Fibroblast of the aortic adventitia (primary cell): ENCODE measurements at places on chromosomes 2 and 18. TPM values are rescaled to one million over a fixed set of nuclear protein-coding genes. Genes with fewer than 3 reads are reported as not detected.

- DNase-seq: no peak
These were observed 17.6 kb downstream of the TMEM177 start for GRCh38 chr2:119696494-119697030.

DNA sequence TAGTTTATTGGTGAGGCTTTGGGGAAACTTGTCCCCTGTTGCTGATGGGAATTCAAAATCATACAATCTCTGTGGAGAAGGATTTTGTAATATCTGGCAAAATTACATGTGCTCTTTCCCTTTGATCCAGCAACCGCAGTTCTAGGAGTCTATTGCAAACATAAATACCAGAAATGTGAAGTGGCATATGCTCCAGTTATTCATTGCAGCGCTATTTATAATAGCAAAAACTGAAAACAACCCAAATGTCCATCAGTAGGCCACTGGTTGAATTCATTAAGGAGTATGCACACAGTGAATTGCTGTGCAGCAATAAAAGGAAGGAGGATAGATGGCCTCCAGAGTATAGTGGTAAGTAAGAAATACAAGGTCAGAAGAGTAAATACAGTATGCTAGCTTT is 76.5 kb downstream of the HNRNPLL start:
- DNase-seq: peak; percentile 77

DNA sequence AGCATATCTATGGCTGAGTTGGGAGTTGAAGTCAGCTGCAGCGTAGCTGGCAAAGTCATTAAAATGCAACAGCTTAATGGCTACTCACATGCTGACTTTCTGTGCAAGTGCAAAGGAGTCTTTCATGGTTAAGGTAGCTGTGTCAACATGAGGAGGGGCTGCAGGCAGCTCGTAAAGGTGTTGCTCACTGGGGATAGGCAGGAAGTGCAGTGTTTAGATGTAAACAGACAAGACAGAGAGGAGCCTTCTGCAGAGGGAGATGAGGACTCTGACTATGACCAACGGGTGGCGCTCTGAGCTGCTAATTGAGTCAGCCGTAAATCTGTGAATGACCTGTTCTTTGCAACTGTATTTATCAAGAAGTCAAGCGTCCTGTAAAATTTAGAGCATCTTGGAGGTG is 22.3 kb upstream of the CAVIN2 start:
- no peak for DNase-seq

GRCh38 chr18:54720620-54721019 is 107.7 kb upstream of the RAB27B start:
- DNase-seq: no peak

DNA sequence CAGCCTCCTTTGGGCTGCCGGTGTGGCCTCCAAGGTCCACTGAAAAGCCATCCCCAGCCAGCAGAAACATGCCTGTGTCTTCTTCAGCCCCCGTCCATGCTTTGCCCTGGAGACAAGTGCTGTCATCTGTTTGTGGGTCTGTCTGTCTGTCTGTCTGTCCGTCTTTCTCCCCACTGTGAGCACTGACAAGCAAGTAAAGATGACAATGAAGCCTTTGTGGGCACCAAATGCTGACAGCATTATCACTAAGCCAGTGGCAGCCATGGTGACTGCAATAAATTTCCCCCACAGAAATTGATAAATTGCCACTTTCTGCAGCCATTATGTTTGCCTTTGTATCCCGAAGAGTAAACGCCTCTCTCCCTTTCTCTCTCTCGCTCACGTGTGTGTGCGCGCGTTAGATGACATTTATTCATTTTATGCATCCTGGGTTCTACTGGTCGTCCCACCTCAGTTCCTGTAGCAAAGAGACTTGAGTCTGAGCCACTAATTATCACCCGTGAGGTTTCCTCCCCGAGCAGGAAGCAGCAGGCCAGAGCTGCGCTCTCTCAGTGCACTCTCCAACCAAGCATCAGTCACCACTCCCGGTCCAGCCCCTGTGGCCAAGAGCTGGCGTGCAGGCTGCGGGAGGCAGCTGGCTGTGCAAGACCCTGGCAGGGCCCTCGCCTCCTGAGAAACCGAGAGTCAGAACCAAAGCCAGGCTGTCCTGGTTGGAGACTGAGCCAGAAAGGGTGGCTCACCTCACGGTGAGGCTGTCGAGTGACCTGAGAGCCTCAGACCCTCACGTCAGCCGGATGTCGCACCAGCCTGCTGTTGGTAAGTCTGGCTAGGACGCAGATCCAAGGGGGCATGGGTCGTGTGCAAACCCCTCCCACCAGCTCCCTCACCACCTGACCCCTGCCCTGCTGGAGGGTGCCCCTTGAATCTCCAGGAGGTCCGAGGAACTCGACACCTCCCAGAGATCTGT is 6.9 kb downstream of the STEAP3 start:
- peak; percentile 62 for DNase-seq

DNA sequence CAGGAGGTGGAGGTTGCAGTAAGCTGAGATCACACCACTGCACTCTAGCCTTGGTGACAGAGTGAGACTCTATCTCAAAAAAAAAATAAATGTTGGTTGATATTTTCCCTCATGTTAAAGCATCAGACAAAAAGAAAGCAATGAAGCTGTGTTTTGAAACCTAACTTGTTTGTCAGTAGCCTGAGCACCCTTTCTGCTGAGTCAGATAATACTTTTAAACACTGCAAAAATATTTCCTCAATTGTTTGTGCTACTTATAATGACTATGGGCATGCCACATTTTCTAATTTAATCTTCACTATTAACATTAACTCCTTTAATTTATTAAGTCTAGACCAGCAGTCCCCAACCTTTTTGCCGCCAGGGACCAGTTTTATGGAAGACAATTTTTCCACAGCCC is 236.3 kb upstream of the AGAP1 start:
- DNase-seq: no peak

DNA sequence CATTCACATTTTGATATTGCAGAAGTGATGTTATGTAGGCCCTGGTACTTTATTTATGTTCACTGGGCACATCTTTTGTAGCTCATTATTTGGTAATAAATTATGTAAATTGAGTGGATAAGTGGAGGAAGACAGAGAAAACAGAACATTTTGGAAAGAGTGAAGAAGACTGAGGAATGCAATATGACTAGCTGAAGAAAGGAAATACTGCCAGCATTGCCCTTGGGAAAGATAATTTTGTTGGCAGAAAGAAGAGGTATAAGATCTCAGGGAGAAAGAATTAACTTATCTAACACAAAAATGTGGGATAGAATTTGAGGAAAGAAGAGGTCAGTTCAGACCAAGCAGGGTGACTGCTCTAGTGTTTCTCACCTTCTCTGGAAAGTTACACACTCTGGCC is 118.8 kb downstream of the TTC27 start:
- DNase-seq: peak; percentile 90

GRCh38 chr2:137287913-137288639 is 522.7 kb downstream of the THSD7B start:
- peak; percentile 1 for DNase-seq

- no peak for DNase-seq
These were observed 333.3 kb upstream of the KYNU start for GRCh38 chr2:142544173-142544572.

DNA sequence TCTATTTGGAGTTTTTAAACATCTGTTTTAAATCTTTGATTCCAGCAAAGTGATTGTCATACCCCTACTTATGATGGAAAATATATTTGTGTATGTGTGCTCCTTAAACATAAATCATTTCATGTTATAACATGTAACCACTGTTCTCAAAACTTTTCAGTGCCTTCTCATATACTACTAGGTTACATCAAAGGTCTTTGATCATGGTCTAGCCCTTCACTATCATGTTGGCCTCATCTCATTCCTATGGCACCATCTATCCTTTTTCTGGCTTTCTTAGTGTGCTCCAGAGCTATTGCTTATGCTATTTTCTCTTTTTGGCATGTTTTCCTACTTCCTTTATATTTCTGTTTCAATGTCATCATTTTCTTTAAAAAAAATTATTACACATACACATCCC is 367.9 kb upstream of the SLC39A10 start:
- DNase-seq: no peak

- no peak for DNase-seq
These were observed 271.9 kb upstream of the SLC14A2 start for GRCh38 chr18:45343365-45343764.

DNA sequence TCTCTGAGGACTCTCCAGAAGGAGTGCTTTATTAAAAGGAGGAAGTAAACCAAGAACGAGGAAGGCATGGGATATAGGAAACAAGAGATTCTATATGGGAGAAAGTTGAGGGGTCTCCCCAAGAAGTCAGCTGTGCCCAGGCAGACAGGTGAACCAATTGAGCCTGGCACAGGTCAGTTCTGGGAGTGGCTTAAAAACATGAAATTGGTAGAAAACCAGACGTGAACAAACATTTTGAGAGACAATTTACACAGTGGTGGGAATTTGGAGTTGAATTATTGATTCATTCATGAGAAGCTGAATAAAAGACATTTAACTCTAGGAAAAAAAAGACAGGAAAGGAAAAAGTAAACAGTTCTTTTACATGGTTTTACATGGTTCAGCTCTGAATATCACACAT is 16.4 kb downstream of the PLEKHH2 start:
- DNase-seq: no peak

DNA sequence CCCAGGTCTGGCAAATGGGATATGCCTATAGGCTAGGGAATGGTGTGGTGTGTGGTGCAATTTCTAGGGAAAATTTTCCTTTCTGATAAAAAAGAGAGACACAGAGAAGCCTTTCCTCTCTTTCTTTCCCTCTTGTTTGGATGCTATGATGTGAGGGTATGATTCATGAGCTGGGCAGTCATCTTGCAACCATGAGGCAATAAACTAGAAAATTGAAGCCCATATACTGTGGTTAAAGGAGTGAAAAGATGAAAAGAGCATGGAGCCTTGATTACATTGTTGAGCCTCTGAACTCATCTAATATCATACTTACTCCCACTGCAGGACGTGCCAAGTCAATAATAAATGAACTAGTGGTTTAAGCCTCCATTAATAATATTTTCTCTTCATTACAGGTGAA is 215.6 kb downstream of the HAUS1 start:
- DNase-seq: peak; percentile 46

GRCh38 chr18:23283916-23284430 is 148.7 kb downstream of the CABLES1 start:
- peak; percentile 38 for DNase-seq

DNA sequence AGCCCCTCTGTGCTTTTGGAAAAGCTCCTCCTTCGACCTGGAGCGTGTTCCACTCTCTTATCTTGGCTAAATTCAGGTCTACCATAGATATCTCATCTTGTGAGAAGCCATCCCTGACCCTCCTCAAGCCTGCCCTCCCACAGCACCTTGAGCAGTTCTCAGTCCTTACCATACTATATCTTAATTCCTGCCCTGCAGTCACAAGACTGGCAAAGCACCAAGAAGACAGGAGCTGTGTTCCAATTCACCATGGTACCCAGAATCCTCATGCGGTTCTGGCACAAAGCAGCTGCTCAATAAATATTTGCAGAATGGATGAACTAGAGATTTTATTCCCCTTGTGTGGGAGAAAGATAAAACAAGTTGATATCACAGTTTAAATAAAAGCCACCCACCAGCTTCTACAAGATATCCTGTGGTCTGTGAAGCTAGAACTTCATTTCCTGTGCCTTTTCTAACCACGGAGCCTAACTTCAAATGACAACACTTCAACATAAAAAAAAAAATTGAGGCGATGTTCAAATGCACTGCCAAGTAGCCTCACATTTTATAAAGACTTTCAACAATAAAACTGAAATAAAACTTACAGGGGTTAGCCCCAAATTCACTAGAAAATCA is 19.5 kb downstream of the MARCHF4 start:
- DNase-seq: no peak

- DNase-seq: peak; percentile 66
These were observed 980 bp upstream of the PDE6D start for GRCh38 chr2:231781798-231782726.

CHRNG gene
- not detected in 2 replicates for total RNA-seq

GPR75 gene
- 0.25 and 2.4 TPM in 2 replicates for total RNA-seq

STON1 gene
- 24.6 and 79.9 TPM in 2 replicates for total RNA-seq

DCDC2C gene
- total RNA-seq: not detected in 2 replicates

ACTR1B gene
- 24.3 and 44.6 TPM in 2 replicates for total RNA-seq

PRKAG3 gene
- 0.18 and 0.41 TPM in 2 replicates for total RNA-seq

IMPACT gene
- 48.3 and 52.2 TPM in 2 replicates for total RNA-seq

EPB41L3 gene
- total RNA-seq: 28.0 and 37.3 TPM in 2 replicates

WNT10A gene
- not detected in 2 replicates for total RNA-seq

SCN2A gene
- 16.7 and 18.5 TPM in 2 replicates for total RNA-seq

TSPYL6 gene
- total RNA-seq: 0.25 TPM in 1 of 2 replicates, not detected in the other

TCF23 gene
- 2.3 TPM in 1 of 2 replicates, not detected in the other for total RNA-seq
